Uterus (tissue), 4 donors: ENCODE measurements at places on chromosomes 13 and 19. TPM values are rescaled to one million over a fixed set of nuclear protein-coding genes. Genes with fewer than 3 reads are reported as not detected.

Gene CCNA1
- total RNA-seq, result not detected

Gene CERS4
- 37.4 TPM for total RNA-seq

Gene LILRA6
- not detected for total RNA-seq

Gene CD70
- not detected for total RNA-seq

Gene TLE2
- 24.9 TPM for total RNA-seq

Gene ZNF709
- 5.0 TPM for total RNA-seq

Gene CCDC194
- total RNA-seq, result not detected

Gene CD320
- total RNA-seq, result 17.5 TPM

Gene LCP1
- 28.2 TPM for total RNA-seq

Gene NLRP12
- total RNA-seq, result not detected

Gene SULT2A1
- not detected for total RNA-seq

Gene FAM124A
- total RNA-seq, result 2.1 TPM

DNA sequence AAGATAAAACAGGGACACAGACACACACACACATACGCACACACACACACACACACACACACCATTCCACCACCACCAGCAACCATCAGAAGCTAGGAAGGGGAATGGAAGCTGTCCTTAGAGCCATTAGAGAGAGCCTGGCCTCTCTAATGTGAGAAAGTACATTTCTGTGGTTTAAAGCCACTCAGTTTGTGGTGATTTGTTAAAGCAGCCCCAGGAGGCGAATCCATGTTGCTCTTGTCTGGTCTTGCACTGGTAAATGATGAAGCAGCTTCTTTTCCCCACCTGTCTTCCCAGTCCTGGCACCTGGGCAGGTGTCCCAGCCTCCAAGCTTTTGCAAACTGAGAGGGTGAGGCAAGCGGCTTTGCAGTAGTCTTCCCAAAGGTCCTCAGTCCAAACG lies 118.9 kb upstream of the KL start:
- DNase-seq, result no peak
- H3K4me1 ChIP-seq, result no peaks in the 10 kb centered on the region
- no peaks in the 10 kb centered on the region for H3K36me3 ChIP-seq
- H3K27ac ChIP-seq, result no peak overlapping the region

DNA sequence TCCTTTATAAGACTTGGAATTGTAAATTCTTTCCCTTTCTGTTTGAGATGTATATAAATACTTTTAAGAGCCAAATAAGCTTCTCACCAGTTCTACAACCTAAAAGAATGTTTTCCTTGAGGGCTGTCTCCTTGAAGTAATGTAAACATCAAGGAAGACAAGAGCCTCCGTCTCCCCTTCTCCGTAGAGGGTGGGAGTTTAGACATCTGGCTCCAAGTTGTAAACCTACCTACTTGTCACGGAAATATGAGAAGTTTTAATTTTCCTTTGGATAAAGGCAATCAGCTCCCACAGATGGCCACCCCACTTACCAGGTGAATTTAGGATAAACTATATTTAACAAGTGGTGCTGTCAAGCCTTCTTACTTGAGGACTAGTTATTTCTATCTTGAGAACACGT lies 237.9 kb downstream of the NALCN start:
- H3K4me3 ChIP-seq, result no peak overlapping the region
- H3K36me3 ChIP-seq, result no peaks in the 10 kb centered on the region
- no peaks in the 10 kb centered on the region for H3K27me3 ChIP-seq
- no peaks in the 10 kb centered on the region for H3K4me1 ChIP-seq

- no peak overlapping the region for H3K4me3 ChIP-seq
- no peaks in the 10 kb centered on the region for H3K36me3 ChIP-seq
- no peak for DNase-seq
- no peaks in the 10 kb centered on the region for H3K4me1 ChIP-seq
These were observed 186.2 kb downstream of the POSTN start for GRCh38 chr13:37412241-37412921.

DNA sequence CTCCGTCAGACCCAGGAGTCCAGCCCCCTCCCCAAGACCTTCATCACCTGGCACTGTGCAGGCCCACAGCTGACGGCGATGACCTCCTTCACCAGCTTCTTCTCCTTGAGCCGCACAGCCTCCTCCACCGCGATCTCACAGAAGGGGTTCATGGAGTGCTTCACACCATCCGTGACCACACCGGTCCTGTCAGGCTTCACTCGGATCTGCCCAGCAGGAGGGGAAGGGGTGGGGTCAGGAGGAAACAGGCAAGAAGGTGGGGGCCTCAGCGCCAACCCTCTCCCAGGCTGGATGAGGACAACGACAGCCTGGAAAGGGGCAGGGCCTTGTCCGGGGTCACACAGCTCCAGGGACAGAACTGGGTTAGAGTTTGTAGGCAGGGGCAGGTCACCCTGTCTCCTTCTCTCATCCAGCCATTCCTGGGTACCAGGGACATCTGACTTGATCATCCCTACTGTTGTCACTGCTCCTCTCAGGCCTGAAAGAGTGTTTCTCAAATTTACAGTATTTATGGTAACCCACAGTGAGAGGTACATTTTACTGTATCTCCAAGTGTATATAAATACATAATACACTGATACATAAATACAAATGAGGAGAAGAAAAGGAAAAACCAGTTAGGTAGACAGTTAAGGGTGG lies 12.0 kb downstream of the ETFB start:
- no peaks in the 10 kb centered on the region for H3K4me1 ChIP-seq
- no peak for DNase-seq
- no peaks in the 10 kb centered on the region for H3K36me3 ChIP-seq
- no peaks in the 10 kb centered on the region for H3K27me3 ChIP-seq
- no peak overlapping the region for H3K4me3 ChIP-seq

GRCh38 chr13:98853771-98854221 lies 101.3 kb upstream of the SLC15A1 start:
- no peak for DNase-seq
- H3K27me3 ChIP-seq, result no peaks in the 10 kb centered on the region
- no peaks in the 10 kb centered on the region for H3K36me3 ChIP-seq
- no peak overlapping the region for H3K4me3 ChIP-seq

DNA sequence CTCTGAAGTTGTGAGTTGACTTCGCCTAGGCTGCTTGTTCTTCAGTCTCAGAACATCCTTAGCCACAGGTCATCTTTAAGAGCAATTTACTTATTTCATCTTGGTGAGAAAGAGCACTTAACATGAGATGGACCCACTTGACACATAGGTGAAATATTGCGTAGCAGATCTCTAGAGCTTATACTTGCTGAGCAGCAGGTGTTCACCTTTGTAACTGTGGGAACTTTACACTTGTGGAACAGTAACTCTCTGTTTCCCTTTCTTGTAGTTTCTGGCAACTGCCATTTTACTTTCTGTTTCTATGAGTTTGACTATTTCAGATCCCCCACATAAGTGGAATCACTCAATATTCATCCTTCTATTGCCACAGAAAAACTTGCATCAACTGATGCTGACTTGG lies 95.7 kb downstream of the SLC10A2 start:
- no peak overlapping the region for H3K27ac ChIP-seq
- no peaks in the 10 kb centered on the region for H3K36me3 ChIP-seq
- no peak overlapping the region for H3K4me3 ChIP-seq
- H3K4me1 ChIP-seq, result no peaks in the 10 kb centered on the region
- DNase-seq, result no peak

DNA sequence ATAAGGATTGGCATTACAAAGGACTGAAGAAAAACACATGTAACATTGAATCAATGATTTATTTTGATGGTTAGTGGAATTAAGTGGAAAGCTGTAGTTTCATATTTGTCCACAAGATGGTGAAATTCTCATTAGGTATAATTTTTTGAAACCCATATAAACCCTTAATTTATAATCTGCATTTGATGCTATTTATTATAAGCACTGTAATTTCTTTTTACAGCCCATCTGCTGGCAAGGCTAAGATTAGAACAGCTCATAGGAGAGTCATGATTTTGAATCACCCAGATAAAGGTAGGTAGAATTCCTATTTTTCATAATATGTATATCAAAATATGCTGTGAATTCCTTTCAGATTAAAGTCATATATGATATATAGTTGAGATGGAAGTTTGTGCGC lies 62.2 kb downstream of the DNAJC15 start:
- no peaks in the 10 kb centered on the region for H3K27me3 ChIP-seq
- no peaks in the 10 kb centered on the region for H3K4me1 ChIP-seq
- H3K36me3 ChIP-seq, result no peaks in the 10 kb centered on the region
- no peak for DNase-seq
- H3K27ac ChIP-seq, result no peak overlapping the region

DNA sequence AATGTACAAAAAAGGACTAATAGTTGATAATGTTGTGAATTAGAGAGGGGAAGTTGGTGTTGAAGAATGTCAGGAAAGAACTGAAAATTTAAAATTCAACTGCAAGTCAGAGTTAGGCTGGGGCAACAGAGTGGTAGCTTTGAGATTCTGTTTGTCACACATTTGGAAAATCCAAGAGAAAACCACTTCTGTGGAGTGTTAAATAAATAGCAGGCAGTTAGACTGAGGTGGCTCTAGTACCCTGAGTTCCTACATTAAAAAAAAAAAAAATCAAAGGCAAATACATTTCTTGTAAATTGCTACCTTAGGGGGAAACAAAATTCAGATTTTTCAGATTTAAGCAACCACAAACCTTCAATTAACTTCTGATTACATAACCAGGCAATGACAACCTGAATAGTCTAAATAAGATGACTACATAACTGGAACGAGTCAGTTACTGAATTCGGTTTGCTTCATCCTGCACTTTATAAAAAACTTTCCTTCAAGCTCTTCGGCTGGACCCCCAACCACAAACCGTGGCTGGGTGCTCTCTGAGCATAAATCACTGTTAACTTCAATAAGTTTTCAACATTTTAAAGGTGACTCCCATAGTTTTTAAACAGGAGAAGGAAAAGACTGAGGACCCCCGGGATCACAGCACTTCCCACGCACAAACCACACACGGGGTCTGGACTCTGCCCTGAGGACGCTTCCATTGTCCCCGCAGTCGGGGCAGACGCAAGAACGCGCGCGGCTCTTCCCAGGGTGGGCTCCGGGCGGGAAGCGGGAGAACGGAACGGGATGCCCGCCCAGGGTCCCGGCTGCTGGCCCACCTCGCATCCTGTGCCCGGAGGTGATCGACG lies 725 bp downstream of the ZNF682 start:
- DNase-seq, result no peak
- H3K4me3 ChIP-seq, result peak overlapping the region; percentile 62
- H3K4me1 ChIP-seq, result no peaks in the 10 kb centered on the region
- peak overlapping the region; percentile 35 for H3K27ac ChIP-seq
- H3K27me3 ChIP-seq, result no peaks in the 10 kb centered on the region

- H3K27ac ChIP-seq, result no peak overlapping the region
- no peaks in the 10 kb centered on the region for H3K4me1 ChIP-seq
- no peak for DNase-seq
- no peak overlapping the region for H3K4me3 ChIP-seq
- no peaks in the 10 kb centered on the region for H3K27me3 ChIP-seq
These were observed 270.6 kb downstream of the FGF14 start for GRCh38 chr13:102131246-102131645.

DNA sequence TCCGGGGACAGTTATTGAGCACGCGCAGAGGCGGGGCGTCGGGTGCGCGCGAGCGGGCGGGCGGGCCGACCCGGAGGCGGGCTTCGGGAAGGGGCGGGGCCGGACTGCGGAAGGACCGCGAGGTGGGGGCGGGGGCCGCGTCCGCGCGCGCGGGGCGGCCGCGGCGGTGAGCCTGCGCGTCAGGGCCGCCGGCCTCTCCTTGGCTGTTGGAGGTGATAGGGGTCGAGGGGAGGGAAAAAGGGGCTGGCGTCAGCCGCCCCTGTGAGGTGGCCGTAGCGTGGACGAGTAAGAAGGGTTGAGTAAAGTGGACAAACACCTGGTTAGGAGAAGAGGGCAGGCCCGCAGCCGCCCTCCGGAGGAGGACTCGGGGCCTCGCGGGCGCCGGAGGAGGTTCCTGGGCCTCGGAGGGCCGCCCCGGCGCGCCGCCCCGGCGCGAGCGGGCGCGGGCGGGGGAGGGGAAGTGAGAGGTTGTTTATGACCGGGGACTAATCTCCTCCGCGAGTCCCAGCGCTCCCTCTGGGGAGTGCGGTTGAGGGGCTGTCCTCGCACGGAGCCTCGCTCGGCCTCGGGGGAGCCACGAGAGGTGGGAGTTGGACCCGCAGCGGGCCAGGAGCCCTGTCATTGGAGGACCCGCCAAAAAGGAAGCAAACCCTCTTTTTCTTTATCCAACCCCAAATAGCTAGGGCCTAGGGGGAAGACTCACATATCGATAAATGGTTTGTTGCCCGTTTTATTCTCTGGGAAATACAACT lies 547 bp upstream of the INTS6 start:
- no peaks in the 10 kb centered on the region for H3K27me3 ChIP-seq
- H3K4me3 ChIP-seq, result peak overlapping the region; percentile 51
- H3K4me1 ChIP-seq, result peaks cover 7% of the 10 kb centered on the region
- peak; percentile 81 for DNase-seq
- peak overlapping the region; percentile 96 for H3K27ac ChIP-seq

- H3K27me3 ChIP-seq, result no peaks in the 10 kb centered on the region
- no peak for DNase-seq
- H3K4me3 ChIP-seq, result no peak overlapping the region
These were observed 231.5 kb upstream of the SPRY2 start for GRCh38 chr13:80572308-80572922.

- H3K27ac ChIP-seq, result no peak overlapping the region
- no peak for DNase-seq
- no peaks in the 10 kb centered on the region for H3K27me3 ChIP-seq
- H3K36me3 ChIP-seq, result no peaks in the 10 kb centered on the region
- no peaks in the 10 kb centered on the region for H3K4me1 ChIP-seq
- no peak overlapping the region for H3K4me3 ChIP-seq
These were observed 27.9 kb downstream of the ENOX1 start for GRCh38 chr13:43758834-43759233.

DNA sequence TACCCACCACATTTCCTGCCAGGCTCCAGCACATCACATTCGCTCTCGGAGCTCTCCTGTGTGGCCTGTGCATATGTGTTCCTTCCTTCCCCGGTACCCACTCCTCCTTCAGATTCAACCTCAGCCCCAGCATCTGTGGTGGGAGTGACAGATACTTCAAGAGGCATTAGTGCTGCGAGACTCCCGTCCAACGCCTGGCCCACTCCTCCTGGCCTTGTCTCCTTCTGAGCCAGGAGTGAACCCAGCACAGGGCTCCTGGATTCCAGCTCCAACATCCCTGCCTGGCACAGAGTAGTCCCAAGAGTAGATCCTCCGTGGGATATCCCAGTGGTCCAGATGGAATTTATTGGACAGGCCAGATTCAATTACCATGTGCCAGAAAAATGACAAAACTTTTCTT lies 55.9 kb downstream of the SACS start:
- peak; percentile 29 for DNase-seq
- no peak overlapping the region for H3K4me3 ChIP-seq
- peaks cover 13% of the 10 kb centered on the region for H3K4me1 ChIP-seq
- peak overlapping the region; percentile 87 for H3K27ac ChIP-seq
- H3K27me3 ChIP-seq, result no peaks in the 10 kb centered on the region

- H3K27ac ChIP-seq, result no peak overlapping the region
- H3K4me3 ChIP-seq, result no peak overlapping the region
- no peaks in the 10 kb centered on the region for H3K36me3 ChIP-seq
- no peaks in the 10 kb centered on the region for H3K27me3 ChIP-seq
- DNase-seq, result no peak
- H3K4me1 ChIP-seq, result no peaks in the 10 kb centered on the region
These were observed 9.9 kb downstream of the STOML3 start for GRCh38 chr13:38980750-38981078.

DNA sequence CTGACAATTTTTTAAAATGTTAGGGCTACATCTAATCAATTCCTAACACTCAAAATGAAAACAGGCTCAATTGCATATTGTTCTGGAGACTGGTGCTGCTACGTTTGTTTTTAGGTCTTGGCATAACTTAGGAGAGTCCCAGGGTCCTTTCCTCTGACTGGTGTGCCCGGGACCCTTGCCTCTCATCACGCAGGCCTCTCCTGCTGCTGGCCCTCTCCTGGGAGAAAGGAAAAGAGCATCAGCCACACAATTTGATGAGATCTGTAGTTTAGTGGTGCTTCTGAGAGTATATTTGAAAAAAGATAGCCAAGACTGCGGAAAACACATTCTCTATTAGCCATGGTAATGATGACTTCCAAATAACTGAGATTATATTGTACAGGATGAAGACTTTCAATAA lies 380.0 kb downstream of the KLF12 start:
- DNase-seq, result no peak
- H3K27ac ChIP-seq, result no peak overlapping the region
- no peaks in the 10 kb centered on the region for H3K4me1 ChIP-seq
- no peaks in the 10 kb centered on the region for H3K36me3 ChIP-seq
